ENCODE measurements at places on chromosomes 1 and 21.

- DNase-seq = no peak
These were observed 23.9 kb downstream of the CNIH3 start for GRCh38 chr1:224640018-224640417.

GRCh38 chr1:120178799-120179756, 2.8 kb upstream of the SEC22B start:
- DNase-seq = peak; percentile 64

GRCh38 chr1:231610388-231610787, 16.2 kb upstream of the DISC1 start:
- no peak for DNase-seq

DNA sequence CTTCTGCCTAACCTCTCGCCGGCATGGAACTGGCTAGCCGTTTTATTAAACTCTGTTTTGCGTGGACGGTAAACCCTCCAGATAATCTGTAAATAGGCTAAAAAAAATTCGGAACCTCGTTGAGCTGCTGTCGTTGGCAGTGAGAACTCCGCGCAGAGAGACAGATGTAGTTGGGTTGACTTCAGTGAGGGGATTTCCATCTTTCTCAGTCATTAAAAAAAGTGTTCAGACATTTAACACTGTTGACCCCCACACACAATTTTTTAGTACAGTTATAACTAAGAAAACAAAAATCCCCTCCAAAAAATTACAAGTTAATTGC, 464 bp downstream of the PARK7 start:
- DNase-seq = no peak

DNA sequence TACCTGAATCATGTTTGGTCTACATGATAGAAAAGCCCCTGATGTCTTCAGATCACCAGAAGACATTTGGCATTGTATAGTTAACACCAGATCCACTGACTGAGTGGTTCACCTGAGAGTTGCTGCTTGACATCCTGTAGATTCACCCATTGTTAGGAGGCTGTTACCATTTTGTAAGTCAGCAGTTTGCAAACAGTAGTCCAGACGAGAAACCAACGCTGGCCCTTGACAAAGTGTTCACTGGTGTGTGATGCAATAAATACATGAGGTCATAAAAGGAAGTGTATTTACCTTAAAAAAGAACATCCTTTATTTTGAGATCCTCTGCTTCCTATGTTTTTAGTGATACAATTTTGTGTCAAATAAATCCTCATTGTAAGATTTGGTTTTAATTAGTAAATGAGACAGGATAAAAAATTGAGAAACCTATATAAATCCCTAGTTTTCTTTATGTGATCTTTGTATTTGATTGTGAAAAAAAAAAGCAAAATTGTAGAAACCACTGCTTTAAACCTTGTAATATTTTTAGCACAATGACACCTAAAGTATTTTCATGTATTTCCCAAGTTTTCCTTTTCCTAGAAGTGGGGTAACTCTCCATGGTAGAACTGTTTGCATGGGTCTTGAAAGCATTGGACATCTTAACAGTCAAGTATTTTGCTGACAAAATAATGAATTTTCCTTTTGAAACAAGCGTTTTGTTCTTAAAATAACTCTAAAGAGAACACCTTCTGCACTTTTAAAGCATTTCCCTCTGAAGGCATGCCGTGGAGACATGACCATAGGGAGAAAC, 204.3 kb downstream of the FGGY start:
- no peak for DNase-seq

DNA sequence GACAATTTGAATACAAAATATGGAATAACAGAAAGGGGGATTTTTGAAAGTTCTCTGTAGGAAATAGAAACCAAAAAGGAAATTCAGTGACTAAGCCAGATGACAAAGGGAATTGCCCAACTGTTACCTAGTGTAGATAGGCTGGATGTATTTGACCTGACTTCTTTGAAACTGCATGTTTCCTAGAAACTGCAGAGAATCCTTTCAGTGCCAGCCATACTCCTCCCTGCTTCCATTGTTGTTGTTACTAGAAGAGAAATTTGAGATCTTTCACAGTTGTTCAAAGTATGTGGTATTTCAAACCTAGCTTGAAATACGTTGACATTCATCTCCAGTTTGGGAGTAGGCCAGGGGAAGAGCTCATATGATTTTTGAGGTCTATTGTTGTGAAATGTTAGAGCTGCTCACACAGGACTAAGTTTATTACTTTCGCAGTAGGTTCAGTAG, 1.8 kb upstream of the GBP5 start:
- no peak for DNase-seq

DNA sequence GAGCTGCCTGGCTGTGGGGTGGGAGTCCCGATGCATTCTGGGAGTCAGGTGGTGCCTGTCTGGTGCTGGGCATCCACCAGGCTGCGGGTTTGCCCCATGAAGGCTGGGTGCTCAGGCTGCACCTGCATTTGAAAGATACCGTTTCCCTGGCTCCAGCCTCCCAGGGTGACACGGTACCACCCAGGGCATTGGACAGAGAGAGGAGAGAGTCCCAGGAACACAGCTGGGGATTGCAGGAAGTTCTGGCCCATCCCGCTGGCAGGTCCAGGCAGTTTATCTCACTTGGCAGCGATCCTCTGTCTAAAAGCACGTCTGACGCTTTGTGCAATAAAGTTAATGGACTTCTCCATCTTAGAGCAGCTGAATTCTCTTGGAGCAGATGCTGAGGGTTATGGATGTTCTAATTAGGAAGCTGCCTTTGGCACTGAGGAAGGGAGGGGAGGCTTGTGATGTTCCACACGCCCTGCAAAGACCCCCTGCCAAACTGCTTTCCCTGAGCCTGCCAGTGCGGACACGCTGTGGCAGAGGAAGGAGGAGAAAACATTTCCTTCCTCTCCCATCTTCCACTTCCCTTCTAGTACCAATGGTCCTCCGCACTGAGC, 246.9 kb downstream of the GRIK3 start:
- no peak for DNase-seq

- DNase-seq = peak; percentile 53
These were observed 37.3 kb downstream of the MACO1 start for GRCh38 chr1:25468033-25468432.
